ENCODE measurements at places on chromosomes 4 and X.

DNA sequence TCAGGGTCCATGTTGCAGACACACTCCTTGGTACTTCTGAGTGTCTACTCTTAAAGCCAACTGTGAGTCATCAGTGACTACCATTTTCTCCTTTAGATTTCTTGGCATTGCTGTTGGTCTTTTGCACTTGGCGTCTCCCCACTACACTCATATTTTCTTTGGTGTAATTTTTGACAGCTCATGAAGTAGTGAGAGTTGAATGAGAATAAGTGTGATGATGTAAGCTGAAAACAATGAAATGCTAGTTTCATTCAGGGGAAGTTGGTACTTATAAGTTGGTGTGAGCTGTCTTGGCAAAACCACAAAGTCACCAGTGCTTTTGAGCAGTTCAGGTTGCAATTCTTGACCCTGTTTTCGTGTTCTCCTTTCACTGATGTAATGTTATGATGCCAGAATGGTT, 142.9 kb upstream of the ARX start:
- DNase-seq, result no peak

GRCh38 chr4:8637456-8637984, 45.0 kb downstream of the CPZ start:
- no peak for DNase-seq

GRCh38 chrX:154374313-154375155, at the start of gene FLNA:
Gene FLNA, minus strand, starts transcription at chrX:154374634. Its CDS starts 3,389 bp downstream, at chrX:154371245.
- DNase-seq, result peak; percentile 52

DNA sequence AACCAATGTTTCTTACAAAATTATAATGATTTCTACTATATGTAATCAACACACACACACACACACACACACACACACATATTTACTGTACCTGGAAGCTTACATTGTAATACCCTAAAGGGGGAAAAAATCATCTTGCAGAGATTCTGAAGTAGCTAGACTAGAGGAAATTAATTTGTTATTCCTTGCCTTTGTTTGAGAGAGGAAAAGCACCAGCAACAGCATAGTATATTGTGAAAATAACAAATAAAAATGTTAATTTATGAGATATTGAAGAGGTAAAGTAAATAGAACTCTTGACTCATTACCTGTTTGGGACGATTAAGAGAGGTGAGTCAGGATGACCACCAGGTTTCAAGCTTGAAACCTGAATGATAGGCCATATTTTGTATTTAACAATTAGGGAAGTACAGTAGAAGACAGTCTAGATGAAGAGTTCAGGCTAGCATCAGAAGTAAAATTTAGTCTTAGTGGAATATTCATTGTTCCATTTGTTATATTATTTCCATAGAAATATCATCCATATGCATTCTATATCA, 873.4 kb upstream of the PCDH10 start:
- no peak for DNase-seq

GRCh38 chr4:5638316-5638715, 70.0 kb downstream of the EVC2 start:
- no peak for DNase-seq

DNA sequence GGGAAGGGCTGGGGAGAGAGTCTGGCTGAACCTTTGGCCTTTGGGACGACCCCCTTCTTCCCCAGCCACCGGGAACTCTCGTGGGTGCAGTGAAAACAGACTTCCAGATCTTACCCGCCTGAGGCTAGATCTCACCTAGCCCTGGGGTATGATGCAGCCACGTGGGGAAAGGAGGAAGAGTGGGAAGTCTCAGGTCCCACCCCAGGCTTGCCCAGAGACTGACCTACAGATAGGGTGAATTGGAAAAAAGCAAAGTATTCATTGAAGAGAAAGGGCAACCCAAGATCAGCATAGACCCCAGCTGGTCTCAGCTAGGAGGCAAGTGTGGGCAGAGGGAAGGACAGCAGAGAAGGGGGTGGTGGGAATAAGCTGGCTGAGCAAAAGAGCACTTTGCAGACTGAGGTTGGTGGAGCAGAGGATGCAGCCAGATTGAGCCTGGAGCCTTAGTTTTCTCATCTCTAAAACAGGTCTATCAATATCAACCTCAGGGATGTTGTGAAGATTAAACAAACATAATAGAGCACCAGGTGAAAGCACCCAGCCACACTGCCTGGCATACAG, 4.2 kb upstream of the EFNB1 start:
- no peak for DNase-seq

GRCh38 chrX:71859637-71860036, 51.0 kb upstream of the NHSL2 start:
- DNase-seq, result peak; percentile 45

- no peak for DNase-seq
Measured at GRCh38 chr4:4325321-4325720, 35.3 kb downstream of the ZBTB49 start.

GRCh38 chr4:71709961-71710360, 73.9 kb downstream of the GC start:
- DNase-seq, result no peak

DNA sequence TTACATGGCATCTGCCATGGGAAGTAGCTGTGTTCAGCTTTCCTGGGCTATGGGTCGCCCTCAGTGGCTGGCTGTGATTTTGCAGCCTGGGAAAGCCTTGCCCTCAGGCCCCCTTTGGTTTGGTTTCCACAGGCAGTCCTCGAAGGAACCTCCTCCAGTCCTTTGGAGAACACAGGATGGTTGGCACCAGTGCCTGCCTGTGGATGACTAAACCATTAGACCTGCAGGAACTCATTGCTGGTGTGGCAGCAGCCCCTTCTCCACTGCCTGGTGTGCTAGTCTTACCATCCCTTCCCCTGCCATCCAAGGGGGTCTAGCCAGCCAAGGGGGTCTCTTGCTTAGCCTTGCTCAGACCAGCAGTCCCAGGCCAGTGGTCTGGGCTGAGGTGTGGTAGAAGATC, 71.4 kb upstream of the PJA1 start:
- DNase-seq, result no peak

DNA sequence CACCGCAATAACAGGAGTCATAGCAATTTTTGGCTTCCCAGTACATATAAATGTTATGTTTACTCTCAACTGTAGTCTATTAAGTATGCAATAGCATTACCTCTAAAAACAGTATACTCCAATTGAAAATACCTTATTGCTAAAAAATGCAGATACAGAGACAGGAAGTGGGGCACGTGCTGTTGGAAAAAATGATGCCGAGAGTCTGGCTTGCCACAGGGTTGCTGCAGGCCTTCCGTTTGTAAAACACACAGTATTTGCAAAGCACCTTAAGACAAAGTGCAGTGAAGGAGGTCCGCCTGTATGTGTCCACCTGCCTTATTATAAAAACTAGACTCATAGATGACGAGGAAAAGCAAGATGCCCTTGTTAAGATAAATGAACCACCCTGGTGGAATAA, 23.5 kb downstream of the CD99 start:
- DNase-seq, result no peak

GRCh38 chrX:137549851-137550664, 15.9 kb upstream of the ZIC3 start:
- no peak for DNase-seq

DNA sequence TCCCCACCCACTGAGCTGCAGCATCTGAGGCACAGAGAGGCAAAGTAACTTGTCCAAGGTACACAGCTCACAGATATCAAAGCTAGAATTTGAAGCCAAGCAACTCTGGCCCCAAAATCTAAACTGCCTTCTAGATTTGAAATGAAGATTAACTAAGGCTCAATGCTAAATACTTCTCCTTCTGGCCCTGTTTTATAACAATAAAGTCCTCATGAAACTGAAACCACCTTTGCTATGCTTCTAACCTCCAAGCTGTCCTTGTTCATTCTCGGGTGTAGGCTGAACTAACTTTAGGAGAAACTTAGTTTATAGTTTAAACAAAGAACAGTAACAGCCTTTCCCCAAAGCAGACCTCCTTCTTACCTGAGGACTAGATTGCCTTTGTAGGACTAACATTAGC, 93.6 kb downstream of the DCTD start:
- DNase-seq, result no peak

GRCh38 chr4:118033148-118034052, 886 bp upstream of the NDST3 start:
- DNase-seq, result no peak

DNA sequence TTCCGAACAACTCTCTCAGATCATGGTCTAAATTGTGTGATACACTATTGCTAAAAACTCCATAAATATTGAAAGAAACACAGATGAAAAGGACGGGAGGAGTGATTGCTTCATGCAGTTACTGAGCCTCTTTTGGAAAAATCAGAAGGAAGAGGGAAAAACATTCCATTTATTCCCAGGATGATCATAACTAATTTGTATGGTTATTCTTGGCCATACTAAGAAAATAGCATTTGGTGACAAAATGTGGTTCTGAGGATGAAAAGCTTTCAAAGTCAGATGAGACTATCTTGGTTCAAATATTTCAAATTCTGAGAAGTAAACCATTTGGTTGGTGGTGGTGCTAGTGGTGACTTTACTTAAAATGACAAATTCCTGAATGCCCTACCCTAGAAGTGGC, 305.4 kb upstream of the LDB2 start:
- DNase-seq, result no peak

- DNase-seq, result no peak
Measured at GRCh38 chrX:12789976-12790375, 1.2 kb upstream of the PRPS2 start.

DNA sequence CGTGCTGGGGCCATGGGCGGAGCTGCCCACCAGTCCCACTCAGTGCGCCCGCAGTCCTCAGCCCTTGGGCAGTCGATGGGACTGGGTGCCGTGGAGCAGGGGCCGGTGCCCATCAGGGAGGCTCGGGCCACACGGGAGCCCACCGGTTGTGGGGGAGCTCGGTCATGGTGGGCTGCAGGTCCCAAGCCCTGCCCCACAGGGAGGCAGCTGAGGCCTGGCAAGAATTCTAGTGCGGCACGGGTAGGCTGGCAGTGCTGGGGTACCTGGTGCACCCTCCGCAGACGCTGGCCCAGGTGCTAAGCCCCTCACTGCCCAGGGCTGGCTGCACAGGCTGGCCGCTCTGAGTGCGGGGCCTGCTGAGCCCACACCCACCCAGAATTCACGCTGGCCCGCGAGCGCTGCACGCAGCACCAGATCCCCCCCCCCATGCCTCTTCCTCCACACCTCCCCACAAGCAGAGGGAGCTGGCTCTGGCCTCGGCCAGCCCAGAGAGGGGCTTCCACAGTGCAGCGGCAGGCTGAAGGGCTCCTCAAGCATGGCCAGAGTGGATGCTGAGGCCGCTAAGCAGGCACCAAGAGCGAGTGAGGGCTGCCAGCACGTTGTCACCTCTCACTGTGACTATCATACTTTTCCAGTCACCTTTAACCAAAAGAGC, 564.4 kb downstream of the GALNTL6 start:
- no peak for DNase-seq

GRCh38 chrX:44093431-44093830, 120.2 kb upstream of the NDP start:
- DNase-seq, result no peak

DNA sequence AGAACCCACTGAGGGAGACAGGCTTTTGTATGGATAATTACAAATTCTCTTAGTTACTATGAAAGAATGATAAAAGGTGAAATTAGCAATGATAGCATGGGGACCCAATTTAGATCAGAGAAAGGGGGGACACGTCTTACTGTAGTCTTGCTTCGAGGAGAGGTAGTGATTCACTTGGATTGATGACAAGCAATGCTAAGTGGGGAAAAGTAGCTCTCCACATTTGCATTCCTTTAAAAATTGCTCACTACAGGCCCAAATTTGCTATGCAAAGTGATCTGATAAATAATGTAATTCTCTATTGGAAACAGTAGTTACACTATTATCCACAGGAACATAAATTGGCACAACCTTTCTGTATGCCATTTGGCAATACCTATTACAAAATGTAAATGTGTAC, 42.5 kb upstream of the MAP3K15 start:
- DNase-seq, result no peak

GRCh38 chrX:74207539-74207938, 96.4 kb upstream of the ZCCHC13 start:
- DNase-seq, result no peak

DNA sequence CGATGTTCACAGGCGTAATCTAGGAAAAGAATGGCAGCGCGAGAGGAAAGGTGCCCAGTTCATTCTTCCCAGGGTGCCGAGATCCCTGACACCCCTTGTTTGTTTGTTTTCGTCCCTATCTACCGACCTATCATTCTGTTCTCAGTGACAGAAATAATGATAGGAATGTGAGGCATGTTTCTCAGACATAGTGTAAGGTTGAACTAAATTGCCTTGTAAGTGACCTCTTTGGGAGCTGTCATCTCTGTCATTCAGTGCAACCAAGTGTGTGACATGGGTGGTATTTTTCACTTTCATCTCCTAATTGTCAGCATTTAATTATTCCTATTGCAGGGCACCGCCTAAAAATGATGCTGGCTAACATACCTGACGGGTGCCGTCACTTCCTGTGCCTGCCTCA, 24.4 kb downstream of the CLDN22 start:
- no peak for DNase-seq

- DNase-seq, result no peak
Measured at GRCh38 chr4:126776361-126776760, 856.4 kb upstream of the INTU start.

DNA sequence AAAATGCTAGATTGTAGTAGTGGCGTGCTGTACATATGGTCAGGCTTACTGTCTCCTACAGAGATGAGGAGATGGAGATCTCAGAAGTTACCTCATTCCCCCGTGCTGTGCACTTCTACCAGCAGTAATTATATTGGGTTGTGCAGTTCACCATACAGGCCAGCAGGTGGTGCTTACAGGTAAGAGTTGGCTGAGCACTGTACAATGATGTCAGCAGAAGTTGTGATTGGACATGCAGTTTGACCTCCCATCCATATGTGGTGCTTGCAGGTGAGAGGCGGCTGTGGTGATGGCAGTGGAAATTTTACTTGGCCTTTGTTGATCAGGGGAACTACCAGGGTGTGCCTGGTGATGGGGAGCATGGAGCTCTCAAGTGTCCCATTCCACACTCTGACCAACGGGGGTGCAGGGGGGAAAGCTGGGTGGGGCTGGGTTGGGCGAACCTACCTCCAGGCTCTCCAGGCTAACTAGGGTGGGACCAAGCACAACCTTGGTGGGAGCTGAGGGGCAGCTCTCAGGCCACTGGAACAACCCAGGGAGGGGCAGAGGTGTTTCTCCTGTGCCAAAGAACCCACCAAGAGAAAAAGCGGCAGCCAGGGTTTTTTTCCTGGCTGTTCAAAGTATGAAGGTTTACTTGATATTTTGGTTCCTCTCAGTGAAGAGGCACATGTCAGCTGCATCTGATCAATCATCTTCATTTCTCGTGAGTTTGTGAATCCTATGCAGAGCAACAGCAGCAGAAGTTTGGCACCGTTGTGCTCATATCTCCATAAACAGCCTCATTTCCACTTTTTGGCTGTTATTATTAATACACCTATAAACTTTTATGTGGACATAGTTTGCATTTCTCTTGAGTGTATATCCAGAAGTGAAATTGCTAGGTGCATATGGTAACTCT, 73.8 kb upstream of the FREM3 start:
- peak; percentile 46 for DNase-seq

DNA sequence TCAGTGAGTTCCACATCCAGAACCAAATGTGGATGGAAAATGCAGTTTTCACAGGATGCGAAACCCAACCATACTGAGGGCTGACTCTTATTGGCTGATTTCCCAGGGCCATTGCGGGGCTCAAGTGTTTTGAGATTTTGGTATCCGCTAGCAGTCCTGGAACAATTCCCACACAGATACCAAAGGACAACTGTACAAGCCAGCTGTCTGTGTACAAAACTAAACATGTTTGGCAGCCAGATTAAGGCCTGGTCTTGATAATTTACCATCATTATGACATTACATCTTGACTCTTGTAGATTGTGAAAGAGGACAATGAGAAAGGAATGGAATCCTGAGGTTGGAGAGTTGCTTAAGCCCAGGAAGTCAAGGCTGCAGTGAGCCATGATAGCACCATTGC, 121.9 kb downstream of the DKK2 start:
- no peak for DNase-seq

All from CD4-positive, alpha-beta T cell treated with Interleukin-10 for 1 hour (primary cell).